MCF 10A (cell line): ENCODE measurements at places on chromosomes 3 and 15. TPM values are rescaled to one million over a fixed set of nuclear protein-coding genes. Genes with fewer than 3 reads are reported as not detected.

NXPE3 gene
- total RNA-seq, result 3.9 and 7.2 TPM in 2 replicates

UROC1 gene
- not detected in 2 replicates for total RNA-seq

CCR3 gene
- not detected in 2 replicates for total RNA-seq

ATP13A5 gene
- total RNA-seq, result not detected in 2 replicates

SSUH2 gene
- total RNA-seq, result 0.32 and 0.51 TPM in 2 replicates

DNA sequence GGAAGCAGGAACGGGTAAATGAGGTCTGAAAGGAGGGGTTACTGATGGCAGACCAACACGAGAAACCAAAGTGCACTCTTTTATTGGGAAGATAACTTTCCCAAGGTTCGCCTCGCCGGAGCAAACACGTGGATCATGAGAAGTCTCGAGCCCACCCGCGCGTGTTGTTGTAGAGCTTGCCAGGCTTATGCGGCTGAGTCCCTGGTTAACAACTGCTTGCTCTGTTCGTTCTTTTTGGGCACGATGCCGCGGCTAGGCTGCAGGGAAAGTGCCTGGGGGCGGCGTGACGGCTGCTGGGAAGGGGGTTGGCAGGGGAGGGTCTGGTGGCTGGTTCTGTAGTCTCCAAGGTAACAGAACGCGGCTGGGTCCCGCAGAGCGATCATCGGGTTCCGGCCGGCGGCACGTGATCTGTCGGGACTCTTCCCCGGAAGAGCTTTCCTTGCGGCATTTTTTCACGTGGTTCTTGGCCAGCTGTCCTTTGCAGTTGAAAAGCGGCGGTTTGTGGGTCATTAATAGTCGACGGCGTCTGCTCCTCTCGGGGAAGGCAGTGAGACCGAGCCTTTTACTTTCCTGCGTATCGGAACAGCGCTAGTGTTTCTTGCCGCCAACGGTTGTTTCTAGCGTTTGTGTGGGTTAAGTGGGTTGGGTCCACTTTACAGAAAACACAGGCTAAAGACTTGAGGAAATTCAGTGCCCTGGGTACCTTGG, 1.5 kb downstream of the MGA start:
- peak; percentile 59 for DNase-seq
- H3K27me3 ChIP-seq, result no peaks in the 10 kb centered on the region
- peak overlapping the region; percentile 86 for H3K4me3 ChIP-seq
- peak overlapping the region; percentile 61 for H3K27ac ChIP-seq
- no peaks in the 10 kb centered on the region for H3K36me3 ChIP-seq
- H3K4me1 ChIP-seq, result peaks cover 9% of the 10 kb centered on the region

DNA sequence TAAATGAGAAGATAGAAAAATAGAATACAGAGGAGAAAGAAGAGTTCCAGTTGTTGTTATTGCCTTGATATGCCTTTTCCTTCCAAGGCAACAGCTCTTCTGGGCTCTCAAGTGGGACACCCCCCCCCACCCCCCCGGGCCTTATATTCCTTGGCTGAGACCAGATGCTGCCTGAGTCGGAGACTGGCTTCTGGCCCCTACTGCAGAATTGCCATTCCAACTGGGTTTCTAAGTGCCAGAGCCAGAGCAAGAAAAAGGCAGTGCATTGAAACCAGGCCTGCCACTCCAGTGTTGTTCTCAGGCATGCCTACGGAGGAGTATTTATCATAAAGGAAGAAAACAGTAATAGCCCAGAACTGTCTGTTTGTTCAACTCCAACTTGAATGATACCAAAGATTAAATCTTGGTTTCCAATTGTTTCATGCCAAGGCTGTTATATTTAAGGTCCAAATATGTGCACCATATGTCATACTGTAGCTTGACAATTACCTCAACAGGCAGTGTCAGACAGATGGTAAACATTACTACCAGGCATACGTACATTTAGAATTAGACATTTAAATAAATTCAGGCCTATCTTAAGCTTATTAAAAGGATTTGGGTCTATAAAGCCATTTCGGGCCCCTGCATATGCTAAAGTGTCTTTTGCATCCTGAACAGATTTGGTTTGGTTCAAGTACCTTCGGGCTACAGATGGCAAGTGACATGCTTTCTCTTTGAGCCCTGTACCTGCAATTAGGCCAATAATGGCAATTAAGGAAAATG, 209.9 kb upstream of the SEMA6D start:
- peaks cover 5% of the 10 kb centered on the region for H3K36me3 ChIP-seq
- no peaks in the 10 kb centered on the region for H3K4me1 ChIP-seq
- no peak overlapping the region for H3K4me3 ChIP-seq
- H3K27ac ChIP-seq, result no peak overlapping the region
- no peaks in the 10 kb centered on the region for H3K27me3 ChIP-seq

DNA sequence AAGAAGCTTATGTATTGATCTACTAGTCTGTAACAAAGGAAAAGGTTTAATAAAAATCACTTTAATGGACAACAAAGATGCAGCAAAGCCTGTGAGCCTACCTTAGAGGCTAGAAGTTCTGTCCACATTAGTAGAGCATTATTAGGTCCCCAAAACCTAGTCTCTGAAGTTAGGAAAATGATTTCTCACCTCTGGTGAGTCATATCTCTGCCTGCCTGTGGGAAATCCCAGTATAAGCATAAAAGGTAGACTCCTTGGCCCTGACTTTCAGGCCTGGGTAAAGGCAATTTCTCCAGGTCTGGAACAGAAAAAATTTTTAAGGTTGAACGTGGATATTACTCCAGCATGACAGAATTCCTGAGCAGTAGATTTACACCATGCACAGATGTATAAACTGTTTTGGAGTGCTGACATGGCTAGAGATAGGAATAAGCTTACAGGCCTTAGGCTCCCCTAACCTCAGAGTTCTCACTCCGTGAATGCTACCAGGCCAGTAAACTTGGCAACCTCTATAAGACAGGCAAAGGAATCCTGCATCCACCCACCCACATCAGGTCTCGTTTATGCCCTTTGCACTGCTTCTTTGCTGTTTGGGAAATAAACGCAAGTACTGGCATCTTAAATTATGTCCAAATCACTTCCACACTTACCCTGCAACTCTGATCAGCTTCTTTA, 104.1 kb downstream of the SERPINI1 start:
- H3K4me1 ChIP-seq, result no peaks in the 10 kb centered on the region
- no peaks in the 10 kb centered on the region for H3K36me3 ChIP-seq
- peak; percentile 57 for DNase-seq
- H3K27ac ChIP-seq, result no peak overlapping the region

DNA sequence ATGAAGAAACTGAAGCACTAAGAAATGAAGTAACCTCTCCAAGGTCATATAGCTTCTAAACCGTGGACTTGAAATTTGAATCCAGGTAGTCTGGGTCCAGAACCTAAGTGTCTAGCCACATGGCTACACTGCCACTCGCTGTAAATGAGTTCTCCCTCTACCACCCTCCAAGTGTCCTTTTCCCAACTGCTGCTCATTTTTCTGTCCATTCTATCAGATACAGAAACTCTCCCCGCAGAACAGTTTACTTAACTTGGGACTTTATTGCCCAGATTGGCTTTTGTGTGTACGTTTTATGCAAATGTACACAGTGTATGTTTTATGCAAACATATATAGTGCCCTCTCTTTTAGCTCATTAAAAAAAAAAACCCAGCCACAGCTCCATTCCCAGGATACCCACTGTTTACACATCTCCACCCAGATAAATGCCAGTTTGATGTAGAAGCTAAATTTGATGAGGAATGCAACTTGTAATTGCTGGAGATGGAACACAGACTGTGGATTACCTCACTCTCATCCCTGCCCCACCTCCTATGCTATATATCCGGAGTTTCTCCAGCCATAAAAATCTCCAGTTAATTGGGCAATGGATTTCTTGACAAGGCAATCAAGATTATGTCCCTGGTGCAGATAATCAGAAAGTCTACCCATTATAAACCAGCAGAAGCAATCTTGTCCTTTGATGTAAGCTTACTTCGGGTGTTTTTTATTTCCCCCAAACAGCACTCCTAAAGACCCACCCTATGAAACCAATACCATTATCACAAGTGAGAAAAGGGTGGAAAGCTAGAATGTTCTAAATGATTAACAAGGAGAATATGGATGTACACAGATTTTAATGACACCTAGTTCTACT, 42.0 kb downstream of the THBS1 start:
- no peak overlapping the region for H3K27ac ChIP-seq
- DNase-seq, result no peak
- no peaks in the 10 kb centered on the region for H3K27me3 ChIP-seq
- peaks cover 27% of the 10 kb centered on the region for H3K4me1 ChIP-seq
- H3K36me3 ChIP-seq, result peaks cover 10% of the 10 kb centered on the region

DNA sequence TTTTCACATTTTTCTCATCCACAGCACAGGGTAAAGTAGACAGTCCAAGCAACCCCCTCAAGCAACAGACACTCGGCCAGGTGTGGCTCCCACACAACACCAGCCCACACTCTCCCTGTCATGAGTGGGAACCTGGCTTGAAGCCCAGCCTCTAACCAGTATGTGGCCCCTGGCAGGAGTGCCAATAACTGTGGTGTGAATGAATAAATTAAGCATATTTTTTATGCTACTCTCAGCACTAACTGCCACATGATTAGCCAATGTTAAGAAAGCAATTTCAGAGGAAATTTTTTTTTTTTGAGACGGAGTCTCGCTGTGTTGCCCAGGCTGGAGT, 9.9 kb downstream of the IL17RD start:
- H3K27me3 ChIP-seq, result no peaks in the 10 kb centered on the region
- no peak overlapping the region for H3K4me3 ChIP-seq
- peaks cover 2% of the 10 kb centered on the region for H3K36me3 ChIP-seq
- DNase-seq, result no peak
- H3K4me1 ChIP-seq, result no peaks in the 10 kb centered on the region

DNA sequence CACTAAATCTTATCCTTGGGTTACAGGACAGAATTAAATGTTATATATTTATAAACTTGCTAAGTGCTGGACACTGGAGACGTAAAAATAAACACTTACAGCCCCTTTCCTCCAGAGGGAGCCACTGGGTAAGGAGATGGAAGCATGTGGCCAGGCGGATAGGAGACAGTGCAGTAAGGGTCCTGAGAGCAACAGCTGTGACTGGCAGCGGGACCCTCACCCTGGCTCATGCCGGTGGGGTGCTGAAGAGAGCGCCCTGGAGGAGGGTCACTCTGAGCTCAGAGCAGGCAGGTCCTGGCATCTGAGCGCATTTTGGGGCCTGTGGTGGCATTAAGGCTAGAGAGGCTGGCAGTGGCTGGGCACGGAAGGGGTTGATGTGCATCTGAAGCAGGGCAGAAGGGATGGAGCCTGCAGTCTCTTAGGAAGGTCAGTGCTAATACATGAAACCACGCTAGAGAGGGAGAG, 16.0 kb downstream of the SEC61A1 start:
- H3K4me3 ChIP-seq, result no peak overlapping the region
- peak; percentile 62 for DNase-seq
- H3K27me3 ChIP-seq, result no peaks in the 10 kb centered on the region
- H3K27ac ChIP-seq, result peak overlapping the region; percentile 46
- H3K4me1 ChIP-seq, result peaks cover 11% of the 10 kb centered on the region

DNA sequence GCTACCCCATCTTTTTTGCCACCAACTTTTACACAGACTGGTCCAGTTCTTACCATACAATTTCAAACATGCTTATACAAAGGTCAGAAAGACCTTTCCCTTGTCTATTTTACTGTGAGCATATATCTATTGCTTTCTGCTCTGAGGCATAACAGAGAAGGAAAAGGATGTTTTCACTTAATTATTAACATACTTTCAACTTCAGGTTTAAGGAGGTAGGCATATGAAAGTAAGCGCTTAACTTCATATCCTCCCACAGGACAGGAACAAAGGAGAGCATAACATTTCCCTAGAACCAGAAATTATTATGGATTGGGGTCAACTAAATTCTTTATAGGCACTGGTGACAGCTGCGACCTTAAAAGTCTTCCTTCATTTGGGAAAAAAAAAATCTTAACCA, 1.1 kb downstream of the MYEF2 start:
- H3K27me3 ChIP-seq, result no peaks in the 10 kb centered on the region
- H3K36me3 ChIP-seq, result no peaks in the 10 kb centered on the region
- H3K4me1 ChIP-seq, result peaks cover 7% of the 10 kb centered on the region
- DNase-seq, result no peak
- peak overlapping the region; percentile 85 for H3K4me3 ChIP-seq
- no peak overlapping the region for H3K27ac ChIP-seq

DNA sequence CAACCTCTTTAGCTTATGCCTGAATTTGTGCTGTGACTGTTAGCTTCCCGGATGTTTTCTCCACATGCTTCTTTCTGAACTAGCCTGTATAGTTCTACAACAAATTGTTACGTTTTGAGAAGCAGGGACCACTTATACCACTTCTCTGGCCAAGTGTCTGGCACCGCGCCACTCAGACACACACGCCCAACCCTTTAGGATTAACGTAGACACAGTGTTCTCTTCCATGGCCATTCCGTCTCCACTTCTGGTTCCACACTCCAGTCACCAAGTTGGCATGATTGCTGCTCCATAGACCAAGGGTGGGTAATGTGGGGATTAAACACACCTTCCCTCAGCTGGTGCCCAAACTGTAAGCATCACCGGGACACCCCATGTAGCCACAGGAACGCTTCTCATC, 755 bp upstream of the TMEM108 start:
- H3K4me3 ChIP-seq, result no peak overlapping the region
- DNase-seq, result no peak
- peaks cover 59% of the 10 kb centered on the region for H3K27me3 ChIP-seq
- H3K4me1 ChIP-seq, result no peaks in the 10 kb centered on the region

- H3K27ac ChIP-seq, result no peak overlapping the region
- H3K4me3 ChIP-seq, result no peak overlapping the region
- no peaks in the 10 kb centered on the region for H3K4me1 ChIP-seq
- no peaks in the 10 kb centered on the region for H3K27me3 ChIP-seq
- H3K36me3 ChIP-seq, result no peaks in the 10 kb centered on the region
These were observed 590.7 kb upstream of the SGO1 start for GRCh38 chr3:20776692-20777091.

DNA sequence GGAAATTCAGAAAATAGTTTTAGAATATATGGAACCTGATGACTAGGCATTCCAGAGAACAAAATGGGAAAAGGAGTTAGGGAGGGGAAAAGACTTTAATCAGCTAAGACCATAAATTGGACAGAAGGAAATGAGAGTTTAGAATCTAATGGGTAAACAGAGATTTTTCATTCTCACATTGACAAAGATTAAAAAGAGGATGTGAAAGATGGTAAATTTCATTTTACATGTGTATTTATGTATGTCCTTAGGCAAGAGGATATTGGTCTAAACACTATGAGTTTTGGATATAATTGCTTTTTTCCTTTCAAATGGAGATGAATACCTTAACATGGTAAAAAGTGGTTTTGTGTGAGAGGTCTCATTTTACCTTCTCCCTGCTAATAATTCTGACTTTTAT, 1021.9 kb downstream of the NSUN3 start:
- H3K27me3 ChIP-seq, result peaks cover 97% of the 10 kb centered on the region
- H3K4me1 ChIP-seq, result no peaks in the 10 kb centered on the region
- no peak overlapping the region for H3K27ac ChIP-seq
- no peak for DNase-seq
- H3K4me3 ChIP-seq, result no peak overlapping the region

GRCh38 chr3:149501524-149501923, 27.0 kb downstream of the TM4SF4 start:
- no peak overlapping the region for H3K27ac ChIP-seq
- H3K36me3 ChIP-seq, result no peaks in the 10 kb centered on the region
- no peak overlapping the region for H3K4me3 ChIP-seq
- DNase-seq, result peak; percentile 11
- no peaks in the 10 kb centered on the region for H3K27me3 ChIP-seq
